ENCODE measurements at places on chromosomes 12 and 14. TPM values are rescaled to one million over a fixed set of nuclear protein-coding genes. Genes with fewer than 3 reads are reported as not detected.

- DNase-seq: no peak
Observed at GRCh38 chr14:101501858-101502615, 59.3 kb upstream of the DIO3 start.

DPY19L2 gene
- polyA plus RNA-seq: 28.3 TPM

DNA sequence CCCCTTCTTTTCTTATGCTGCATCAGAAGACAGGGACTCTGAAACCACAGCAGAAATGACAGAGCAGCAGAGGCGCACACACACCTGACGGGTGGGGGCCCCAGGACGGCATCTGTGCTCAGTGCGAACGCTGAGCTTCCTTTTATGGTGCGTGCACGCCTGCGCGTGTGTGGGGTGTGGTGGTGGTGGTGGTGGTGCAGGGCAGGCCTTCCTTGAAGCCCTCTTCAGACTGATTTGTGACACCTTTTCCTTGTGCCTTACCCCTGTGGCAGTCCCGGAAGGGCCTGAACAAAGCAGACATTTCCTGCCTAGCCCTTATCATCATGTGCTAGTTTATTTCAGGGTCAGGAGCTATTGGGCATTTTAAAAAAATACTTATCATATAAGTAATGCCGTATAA is 75.7 kb downstream of the TSPAN9 start:
- DNase-seq: no peak

DNA sequence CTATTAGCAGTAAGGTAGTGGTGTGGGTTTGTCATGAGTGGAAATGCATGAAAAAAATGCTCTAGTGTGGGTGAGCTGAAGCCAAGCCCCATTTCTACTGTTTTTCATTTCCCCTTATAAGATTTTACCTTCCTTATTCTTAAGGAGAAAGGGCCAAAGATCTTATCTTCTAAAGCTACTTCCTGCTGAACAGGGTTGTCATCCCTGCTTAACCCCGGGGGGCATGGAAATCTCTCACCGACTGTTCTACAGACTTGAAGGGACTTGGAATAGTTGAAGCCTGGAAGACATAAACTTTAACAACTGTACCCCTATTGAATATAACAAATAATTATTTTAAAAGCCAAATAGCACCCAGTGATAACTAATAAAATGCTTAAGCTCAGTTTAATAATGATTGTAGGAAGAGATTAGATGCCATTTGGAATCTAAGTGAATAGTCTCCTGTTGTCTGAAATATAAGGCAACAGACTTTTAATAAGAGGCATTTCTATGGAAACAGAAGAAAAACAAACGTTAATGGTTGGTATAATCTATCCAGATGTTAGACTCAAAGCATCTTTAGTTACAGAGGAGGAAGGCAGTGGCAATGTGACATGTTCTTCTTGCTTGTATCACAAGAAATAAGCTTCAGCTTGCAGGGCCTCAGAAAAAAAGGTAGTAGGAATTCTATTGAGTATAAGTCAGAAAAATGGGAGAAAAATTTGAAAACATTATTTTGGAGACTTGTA is 1.8 kb upstream of the GMFB start:
- no peak for DNase-seq

DNA sequence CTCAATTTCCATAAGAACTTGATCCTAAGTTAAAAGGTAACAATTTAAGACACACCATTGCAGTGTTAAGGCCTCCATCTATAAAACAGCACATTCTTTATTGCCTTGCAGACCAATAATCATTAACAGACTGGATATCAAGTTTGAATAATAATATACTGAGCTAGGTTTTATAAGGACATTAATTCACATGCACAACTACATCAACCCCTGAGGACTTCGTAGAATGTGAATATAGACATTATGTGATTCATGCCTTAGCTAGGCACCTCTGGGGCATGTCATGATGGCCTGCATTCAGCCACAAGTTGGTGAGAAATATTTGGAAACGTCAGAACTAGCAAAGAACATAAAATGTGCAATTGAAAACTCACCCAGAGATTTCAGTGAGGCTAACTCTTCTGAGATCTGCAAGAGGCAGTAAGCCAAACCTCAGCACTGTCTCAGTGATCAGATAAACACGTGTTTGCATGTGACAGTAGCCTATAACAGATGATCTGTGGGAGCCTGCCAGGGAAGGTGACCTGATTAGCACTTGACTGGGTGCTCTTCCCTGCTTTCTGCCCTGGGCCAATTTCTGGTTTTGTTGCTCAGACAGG is 492.2 kb downstream of the FLRT2 start:
- DNase-seq: no peak

KSR2 gene
- polyA plus RNA-seq: 0.42 TPM

- no peak for DNase-seq
Observed at GRCh38 chr14:50622978-50623377, 45.1 kb downstream of the SAV1 start.

TBX3 gene
- polyA plus RNA-seq: 99.3 TPM

TAS2R9 gene
- polyA plus RNA-seq: not detected

- no peak for DNase-seq
Observed at GRCh38 chr12:27794818-27795584, 15.0 kb upstream of the MANSC4 start.

DNA sequence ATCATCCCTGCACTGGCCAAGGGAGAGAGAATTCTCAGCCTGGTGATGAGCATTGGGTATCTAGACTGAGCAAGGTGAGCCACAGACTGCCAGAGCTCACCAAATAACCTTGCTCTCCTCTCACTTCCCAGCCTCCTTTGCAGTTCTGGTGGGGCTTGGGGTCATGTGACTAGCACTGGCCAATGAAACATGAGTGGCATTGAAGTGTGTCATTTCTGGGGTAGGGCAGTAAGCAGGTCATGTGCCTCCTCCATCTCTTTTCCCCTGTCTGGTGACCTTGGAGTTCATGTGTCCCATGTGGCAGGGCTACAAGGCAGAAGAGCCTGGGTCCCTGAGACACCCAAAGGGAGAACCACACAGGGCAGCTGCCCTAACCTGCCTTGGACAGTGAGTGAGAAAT is 3.6 kb upstream of the KRT72 start:
- DNase-seq: no peak

GAS2L3 gene
- polyA plus RNA-seq: 25.6 TPM

DNA sequence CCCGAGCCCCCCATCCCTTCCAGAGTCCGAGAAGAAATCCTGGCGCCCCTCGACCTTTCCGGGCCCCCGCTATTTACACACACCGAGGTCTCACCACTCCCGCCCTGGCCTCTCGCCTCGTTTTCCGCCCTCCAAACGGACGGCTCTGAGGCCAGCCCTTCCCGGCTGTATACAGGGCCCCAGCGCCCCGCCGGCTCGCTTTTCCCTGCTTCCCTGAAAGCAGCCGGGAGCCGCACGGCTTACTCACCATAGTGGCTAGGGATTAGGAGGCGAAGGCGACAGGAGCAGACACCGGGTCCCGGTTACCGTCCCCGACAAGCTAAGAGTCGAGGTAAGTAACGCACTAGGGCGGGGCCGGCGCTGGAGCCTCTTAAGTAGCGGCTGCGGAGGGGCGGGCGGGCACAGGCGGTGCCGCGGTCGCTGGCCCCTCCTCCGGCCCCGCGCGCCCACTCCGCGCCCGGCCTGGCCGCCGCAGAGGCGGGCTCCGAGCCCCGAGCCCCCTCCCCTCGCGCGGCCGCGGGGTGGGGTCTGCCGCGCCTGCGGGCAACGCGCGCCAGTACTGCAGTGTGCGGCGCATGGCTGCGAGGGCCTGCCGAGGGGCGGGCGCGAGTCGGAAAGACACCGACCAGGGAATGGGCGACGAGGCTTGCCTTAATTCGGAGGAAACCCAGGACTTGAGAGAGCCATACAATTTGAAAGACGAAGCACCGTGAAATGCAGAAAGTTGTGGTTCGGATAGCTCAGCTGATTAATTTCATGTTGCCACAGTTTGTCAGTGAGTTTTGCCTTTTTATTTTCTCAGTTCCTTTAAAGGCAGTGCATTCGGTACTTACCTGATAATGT is at the start of gene TUBA1B:
TSS of gene TUBA1B (minus strand) at position 345 of the 843 bp plus-strand sequence. CDS start at position 250, 95 bp downstream.
- DNase-seq: peak; percentile 91

TUNAR gene
- polyA plus RNA-seq: not detected

RDH16 gene
- 0.54 TPM for polyA plus RNA-seq

- no peak for DNase-seq
Observed at GRCh38 chr14:86799244-86799647, 1193.7 kb downstream of the GALC start.

PPP1R36 gene
- 0.68 TPM for polyA plus RNA-seq

- no peak for DNase-seq
Observed at GRCh38 chr14:54194501-54194900, 202.3 kb upstream of the CDKN3 start.

DNA sequence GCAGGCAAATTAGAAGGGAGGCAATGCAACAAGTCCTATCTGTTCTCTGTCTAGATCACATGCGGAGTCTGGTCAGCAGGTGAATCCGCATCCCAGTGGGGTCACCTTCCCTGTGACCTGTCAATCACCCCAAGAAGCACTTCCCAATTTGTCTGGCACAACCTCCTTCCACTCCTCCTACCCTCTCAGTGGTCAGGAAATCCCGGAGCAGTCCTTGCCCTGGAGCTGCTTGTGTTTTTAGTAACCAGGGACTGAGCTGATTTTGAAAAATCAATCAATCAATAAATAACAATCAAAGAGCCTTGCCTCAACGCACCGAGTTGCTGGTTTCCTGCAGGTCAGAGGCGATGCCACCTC is 572 bp upstream of the ACSS3 start:
- DNase-seq: no peak

- peak; percentile 78 for DNase-seq
Observed at GRCh38 chr12:120265473-120266179, at the start of gene PXN. PXN (minus strand) TSS chr12:120265730; CDS start chr12:120265629, 101 bp downstream.

GRCh38 chr14:90291699-90292098 is 35.3 kb downstream of the PSMC1 start:
- no peak for DNase-seq

DNA sequence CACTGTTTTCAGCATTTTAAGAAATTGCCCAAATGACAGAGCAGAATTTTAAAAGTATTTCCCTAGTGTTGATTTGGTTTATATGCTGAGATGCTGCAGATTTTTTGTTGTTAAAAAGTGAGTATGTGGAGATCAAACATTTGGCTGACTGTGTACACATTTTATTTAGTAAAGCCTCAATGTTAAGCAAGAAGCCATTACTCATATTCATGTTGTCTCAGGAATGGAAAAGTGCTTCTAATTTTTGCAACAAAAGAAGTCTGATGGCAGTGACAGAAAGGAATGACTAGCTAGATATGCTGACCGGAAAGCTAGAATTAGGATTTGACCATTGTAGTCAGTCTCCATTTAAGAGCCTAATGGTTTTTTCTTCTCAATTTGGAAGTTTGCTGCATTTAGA is 22.5 kb downstream of the SLC38A6 start:
- no peak for DNase-seq
